ENCODE measurements at places on chromosomes 11 and 22. TPM values are rescaled to one million over a fixed set of nuclear protein-coding genes. Genes with fewer than 3 reads are reported as not detected.

Gene MRPL11
- 113 TPM for total RNA-seq

Gene NCF4
- not detected for total RNA-seq

Gene SMIM35
- not detected for total RNA-seq

Gene CCDC89
- not detected for total RNA-seq

Gene TREH
- total RNA-seq = not detected

Gene SLC25A22
- 21.4 TPM for total RNA-seq

Gene FHIP1B
- 16.1 TPM for total RNA-seq

Gene ENTHD1
- not detected for total RNA-seq

Gene ST14
- 0.56 TPM for total RNA-seq

Gene CDC45
- total RNA-seq = 24.1 TPM

Gene NFAM1
- total RNA-seq = not detected

Gene SLC22A25
- not detected for total RNA-seq

Gene C22orf31
- not detected for total RNA-seq

Gene MS4A18
- not detected for total RNA-seq

Gene POU2AF2
- total RNA-seq = not detected

Gene UBTFL1
- total RNA-seq = not detected

Gene KCNQ1
- 0.19 TPM for total RNA-seq

Gene TPBGL
- total RNA-seq = 0.15 TPM

Gene LRRC10B
- 0.24 TPM for total RNA-seq

Gene SHISAL1
- total RNA-seq = 5.8 TPM

Gene MOGAT2
- total RNA-seq = not detected

Gene OR51B4
- not detected for total RNA-seq

Gene GAL3ST1
- 8.6 TPM for total RNA-seq

Gene GPHA2
- total RNA-seq = not detected

Gene SESN3
- total RNA-seq = 0.10 TPM

Gene NUDT8
- 11.9 TPM for total RNA-seq

Gene CHRNA10
- 1.8 TPM for total RNA-seq
